ENCODE measurements at places on chromosomes 3 and 15. TPM values are rescaled to one million over a fixed set of nuclear protein-coding genes. Genes with fewer than 3 reads are reported as not detected.

GABRG3 gene
- not detected for total RNA-seq

DPPA2 gene
- total RNA-seq, result not detected

BTD gene
- total RNA-seq, result 20.1 TPM

BMF gene
- total RNA-seq, result 18.7 TPM

COL6A5 gene
- total RNA-seq, result not detected

MUC4 gene
- not detected for total RNA-seq

CP gene
- total RNA-seq, result 2.6 TPM

MOBP gene
- not detected for total RNA-seq

TUSC7 gene
- not detected for total RNA-seq

FBXL22 gene
- total RNA-seq, result not detected

CD86 gene
- 0.39 TPM for total RNA-seq

OSBPL10 gene
- total RNA-seq, result 8.3 TPM

IL17RE gene
- total RNA-seq, result not detected
